ENCODE measurements at places on chromosomes 6 and 20.

- DNase-seq, result no peak
Observed at GRCh38 chr6:137299681-137300080, 80.5 kb upstream of the IFNGR1 start.

- no peak for DNase-seq
Observed at GRCh38 chr6:47836639-47837038, 54.8 kb downstream of the OPN5 start.

DNA sequence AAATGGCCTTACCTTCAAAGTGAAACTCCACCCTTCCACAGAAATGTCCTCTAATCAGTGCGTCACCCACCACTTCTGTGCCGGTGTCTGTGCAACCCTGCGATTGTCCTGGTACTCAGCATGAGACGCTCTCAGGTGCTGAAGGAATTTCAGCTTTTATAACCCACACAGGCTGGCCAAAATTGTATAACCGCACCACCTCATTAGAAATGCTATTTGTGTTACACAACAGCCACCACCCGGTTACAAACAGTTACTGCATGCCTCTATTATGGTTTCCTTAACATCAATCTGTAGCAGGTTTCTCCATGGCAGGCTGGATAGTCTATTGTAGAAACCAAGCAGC lies 51.5 kb downstream of the SLC23A2 start:
- no peak for DNase-seq

GRCh38 chr6:134138226-134138975 lies 86.0 kb upstream of the SLC2A12 start:
- DNase-seq, result no peak

DNA sequence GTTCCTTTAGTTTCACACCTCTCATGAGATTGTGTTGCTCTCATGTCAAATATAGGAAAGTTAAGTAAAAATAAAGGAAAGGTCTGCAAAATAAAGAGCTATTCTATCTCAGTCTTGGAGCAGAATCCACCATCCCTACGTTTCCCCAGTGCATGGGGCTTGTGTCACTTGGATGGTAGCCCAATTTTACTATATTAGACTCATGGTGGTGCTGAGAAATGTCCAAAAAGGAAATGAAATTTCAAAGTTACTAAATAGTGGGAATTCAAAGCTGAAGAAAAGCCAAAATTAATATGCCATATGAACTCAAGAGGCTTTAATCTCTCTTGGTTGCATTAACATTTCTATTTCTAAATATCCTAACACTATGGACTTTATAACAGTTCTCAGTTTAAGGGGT lies 1283.3 kb upstream of the GJE1 start:
- no peak for DNase-seq

- DNase-seq, result no peak
Observed at GRCh38 chr6:72064399-72064975, 178.1 kb downstream of the RIMS1 start.

DNA sequence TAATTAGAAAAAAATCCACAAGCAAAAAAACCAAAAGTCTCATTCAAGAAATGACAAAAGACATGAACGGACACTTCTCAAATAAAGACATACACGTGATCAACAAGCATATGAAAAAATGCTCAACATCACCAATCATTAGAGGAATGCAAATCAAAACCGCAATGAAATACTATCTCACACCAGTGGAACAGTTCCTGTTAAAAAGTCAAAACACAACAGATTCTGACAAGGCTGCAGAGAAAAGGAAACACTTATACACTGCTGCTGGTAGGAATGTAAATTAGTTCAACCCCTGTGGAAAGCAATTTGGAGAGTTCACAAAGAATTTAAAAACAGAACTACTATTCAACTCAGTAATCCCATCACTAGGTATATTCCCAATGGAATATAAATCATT lies 58.0 kb downstream of the IRAK1BP1 start:
- no peak for DNase-seq

- no peak for DNase-seq
Observed at GRCh38 chr6:15950962-15951569, 177.8 kb upstream of the MYLIP start.

DNA sequence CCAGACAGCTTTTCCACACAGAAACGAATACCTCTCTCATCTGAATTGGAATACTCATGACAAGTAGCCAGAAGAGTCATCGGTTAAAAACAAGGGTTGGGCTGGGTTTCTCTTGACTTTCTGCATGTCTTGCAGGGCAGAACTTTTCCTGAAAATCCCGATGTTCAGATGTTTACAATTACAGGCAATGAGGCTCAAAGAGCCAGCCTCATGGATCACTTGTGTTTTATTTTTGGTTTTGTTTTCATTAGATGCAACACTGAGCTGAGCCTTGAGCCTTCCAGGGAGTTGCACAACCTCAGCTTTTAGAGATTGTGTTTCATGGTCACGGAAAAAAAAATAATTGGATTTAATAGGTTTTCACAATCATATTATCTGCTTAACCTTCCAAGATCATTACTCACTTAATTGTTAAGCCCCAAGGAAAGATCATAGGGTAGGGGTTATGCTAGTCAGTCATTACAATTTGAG lies 288.1 kb upstream of the PRDM1 start:
- no peak for DNase-seq

DNA sequence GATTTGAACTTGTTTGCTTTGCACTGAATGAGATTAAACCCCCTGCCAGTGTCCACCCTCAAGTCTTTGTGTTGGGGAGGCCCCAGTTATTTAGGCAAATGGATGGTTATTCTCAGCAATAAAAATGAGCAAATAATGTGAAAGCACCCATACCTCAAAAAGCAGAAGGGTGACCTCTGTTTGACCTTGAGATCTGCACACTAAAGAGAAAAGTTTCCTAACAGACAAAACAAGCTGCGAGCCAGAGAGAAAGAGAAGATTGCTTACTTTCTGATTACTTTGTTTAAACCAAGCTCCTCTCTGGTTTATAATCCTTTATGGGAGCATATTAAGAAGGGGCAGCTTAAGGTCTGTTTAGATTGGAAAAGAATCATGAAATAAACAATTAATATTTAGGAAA lies 30.4 kb upstream of the TRERF1 start:
- no peak for DNase-seq

DNA sequence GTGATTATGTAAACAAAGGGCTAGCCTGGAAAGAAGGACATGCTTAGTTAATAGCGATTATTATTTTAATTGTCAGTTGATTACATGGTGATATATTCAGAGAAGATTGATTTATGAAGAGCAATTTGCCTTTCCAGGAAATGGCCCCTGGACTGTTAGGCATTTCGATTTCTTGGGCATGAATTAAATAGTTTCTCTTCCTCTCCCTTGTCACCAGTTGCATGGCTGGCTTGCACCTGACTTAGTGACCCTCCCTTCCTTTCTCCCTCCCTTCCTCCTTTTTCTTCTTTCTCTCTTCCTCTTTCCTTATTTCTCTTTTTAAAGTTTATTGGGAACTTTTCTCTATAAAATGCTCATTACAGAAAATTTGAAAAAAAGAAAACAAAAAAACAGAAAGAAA lies 235.4 kb downstream of the CDC5L start:
- no peak for DNase-seq

DNA sequence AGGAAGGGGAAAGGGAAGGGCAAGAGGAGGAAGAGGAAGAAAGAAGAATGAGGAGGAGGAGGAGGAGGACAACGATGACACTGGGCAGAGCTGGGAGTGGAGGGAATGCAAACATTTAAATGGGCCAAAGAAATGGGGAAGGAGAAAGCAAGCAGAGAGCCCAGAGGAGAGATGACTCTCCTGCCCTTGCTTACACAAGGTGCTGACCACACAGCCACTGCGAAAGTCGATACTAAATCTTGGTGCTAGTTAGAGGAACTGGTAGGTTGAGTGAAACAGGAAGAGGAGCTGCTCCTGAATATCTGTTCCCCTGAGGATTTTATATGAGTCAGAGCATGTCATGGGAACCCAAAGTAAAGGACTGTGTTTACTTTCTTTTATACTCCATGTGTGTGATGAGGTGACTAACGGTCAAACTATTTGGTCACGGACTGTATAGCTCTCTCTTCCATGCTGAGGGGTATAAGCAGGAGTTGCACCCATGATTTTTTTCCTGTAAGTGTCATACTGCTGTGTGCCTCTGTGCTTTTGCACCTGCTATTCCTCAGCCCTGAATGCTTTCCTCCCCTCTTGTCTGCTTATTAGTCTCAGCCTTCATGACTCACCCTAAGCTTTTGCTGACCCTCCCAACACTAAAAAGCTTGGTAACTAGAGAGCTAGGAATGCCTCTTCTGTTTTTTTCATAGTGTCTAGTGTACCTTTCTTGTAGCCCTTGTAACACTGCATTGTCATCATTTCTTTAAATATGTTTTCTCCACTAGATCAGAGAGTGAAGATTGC lies 9.5 kb upstream of the PAQR8 start:
- DNase-seq, result no peak

GRCh38 chr20:4166726-4167035 lies 151.3 kb upstream of the RNF24 start:
- no peak for DNase-seq

DNA sequence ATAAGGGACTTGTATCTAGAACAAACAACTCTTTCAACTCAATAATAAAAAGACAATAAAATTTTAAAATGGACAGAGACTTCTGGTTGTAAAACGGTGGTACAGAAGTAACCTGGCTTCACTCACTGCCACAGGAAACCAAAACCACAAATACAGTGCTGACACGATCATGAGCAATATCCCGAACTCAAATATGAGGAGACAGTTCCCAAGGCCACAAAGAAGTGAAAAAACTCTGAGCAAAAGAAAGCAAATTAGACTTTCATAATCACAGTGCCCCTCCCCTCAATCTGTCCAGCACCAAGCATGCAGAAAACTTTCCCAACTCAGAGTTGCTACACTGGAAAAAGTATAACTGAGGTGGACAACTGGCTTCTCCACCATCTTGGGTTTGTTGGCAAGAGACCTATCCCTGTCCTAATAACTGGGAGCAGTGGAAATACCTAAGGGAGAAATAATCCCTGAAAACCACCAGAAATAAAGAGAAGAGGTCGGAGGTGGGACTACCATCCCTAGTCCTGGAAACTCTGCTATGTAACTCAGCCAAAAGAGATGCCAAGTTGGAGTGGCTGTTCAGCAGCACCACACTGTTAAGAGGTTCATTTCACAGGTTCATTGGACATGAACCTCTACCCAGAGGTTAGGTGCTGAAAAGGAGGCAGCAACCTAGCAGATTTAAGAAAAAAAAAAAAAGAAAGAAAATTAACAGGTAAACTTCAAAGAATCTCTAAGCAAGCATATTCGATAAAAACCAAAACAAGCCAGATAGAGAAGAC lies 55.5 kb downstream of the REV3L start:
- DNase-seq, result no peak

- no peak for DNase-seq
Observed at GRCh38 chr20:3901706-3902440, 12.7 kb downstream of the PANK2 start.

DNA sequence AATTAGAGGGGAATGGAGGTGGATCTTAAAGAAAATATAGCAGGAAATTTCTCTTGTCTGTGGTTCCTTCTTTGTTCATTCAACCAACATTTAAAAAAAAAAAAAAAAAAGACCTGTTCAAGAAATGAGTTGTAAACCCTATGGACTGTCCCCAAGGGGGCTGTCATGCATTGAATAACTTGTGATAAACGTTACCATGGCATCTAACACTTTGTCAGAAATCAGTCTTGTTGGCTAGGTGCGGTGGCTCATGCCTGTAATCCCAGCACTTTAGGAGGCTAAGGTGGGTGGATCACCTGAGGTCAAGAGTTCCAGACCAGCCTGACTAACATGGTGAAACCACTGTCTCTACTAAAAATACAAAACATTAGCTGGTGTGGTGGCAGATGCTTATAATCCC lies 381.7 kb downstream of the BCKDHB start:
- DNase-seq, result no peak

DNA sequence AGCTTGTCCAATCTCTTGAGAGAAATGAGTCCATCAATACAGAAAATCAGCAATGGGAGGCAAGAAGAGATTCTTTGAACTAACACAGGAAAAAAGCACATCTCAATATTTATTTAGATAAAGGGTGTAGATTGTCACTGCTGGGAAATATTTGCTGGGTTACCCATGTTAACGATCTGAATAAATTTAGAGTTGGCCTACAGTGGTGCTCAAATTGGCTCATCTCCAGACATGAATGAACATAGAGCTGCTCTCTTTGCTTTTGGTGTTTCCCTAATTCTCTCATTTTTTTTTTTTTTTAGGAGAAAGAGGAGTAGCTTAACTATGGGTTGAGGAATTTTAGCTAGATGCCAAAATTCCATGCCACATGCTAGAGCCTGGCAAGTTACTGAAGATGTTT lies 471.2 kb downstream of the PKHD1 start:
- no peak for DNase-seq

DNA sequence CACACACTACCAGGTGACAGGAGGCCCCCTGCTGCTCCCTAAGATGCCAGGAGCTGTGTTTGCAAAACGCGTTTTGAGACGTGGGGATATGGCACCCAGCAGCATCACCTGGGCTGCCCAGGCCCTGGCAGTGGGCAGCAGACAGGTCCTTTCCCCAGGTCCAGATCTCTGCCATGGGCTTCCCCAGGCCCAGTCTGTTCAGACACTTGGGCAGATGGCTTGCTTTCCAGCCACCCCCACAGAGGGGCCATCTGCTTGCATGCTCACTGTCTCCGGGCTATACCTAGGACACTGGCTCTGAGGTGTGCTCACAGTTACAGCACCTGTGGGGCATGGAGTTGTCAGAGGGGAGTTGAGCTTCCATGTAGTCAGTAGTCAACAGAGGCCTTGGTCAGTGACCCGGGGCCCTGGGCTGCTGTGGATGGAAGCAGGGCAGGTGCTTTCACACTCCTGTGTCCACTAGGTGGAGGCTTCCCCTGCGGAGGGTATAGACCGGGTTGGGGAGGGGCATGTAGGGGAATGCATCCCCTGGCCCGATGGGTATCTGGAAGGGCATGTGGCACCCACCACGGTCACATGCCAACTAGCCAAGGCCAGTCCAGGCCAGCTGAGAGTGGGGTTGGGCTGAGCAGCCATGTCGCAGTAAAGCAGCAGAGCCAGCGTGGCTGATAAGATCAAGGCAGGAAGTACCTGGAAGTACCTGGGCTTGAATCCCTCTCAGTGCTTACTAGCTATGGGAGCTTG lies 185.4 kb upstream of the SLC24A3 start:
- DNase-seq, result no peak

GRCh38 chr6:53112871-53113270 lies 35.8 kb downstream of the GCM1 start:
- no peak for DNase-seq

DNA sequence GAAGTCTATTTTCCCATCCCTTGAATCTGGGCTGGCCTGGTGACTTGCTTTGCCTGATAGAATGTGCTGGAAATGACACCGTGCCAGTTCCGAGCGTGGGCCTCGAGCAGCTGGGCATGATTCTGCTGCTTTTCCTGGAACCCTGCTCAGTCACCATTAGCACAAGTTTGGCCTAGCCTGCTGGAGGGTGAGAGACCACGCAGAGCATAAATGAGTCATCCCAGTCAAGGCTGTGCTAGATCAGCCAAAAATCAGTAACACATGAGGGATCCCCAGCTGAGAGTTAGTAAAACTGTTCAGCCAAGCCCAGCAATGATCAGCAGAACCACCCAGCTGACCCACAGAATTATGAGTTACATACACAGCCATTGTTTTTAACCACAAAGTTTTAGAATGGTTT lies 74.8 kb upstream of the TOP1 start:
- DNase-seq, result no peak
